NCI-H187 treated with DMSO at 0.1 percent for 48 hours (cell line): ENCODE measurements at places on chromosomes 12 and 14.

- DNase-seq: no peak
Observed at GRCh38 chr12:2551412-2551900, 243.3 kb upstream of the FKBP4 start.

DNA sequence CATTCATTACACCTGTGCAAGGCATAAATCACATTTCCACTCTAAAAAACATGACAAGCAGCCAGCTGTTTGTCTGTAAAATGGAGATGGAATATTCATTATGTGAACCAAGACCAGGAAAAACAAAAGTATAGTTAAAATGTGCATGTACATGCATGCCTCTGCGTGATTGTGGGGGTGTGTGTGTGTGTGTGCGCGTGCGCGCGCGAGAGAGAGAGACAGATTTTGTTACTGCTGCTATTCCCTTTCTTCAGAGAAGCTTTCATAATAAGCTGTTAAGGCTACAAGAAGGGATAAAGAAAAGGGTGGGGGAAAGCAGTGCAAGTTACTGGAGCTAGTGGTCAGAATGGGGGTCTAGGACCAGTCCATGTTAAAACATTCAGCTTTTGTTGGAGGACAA, 430.3 kb downstream of the NAV3 start:
- no peak for DNase-seq

DNA sequence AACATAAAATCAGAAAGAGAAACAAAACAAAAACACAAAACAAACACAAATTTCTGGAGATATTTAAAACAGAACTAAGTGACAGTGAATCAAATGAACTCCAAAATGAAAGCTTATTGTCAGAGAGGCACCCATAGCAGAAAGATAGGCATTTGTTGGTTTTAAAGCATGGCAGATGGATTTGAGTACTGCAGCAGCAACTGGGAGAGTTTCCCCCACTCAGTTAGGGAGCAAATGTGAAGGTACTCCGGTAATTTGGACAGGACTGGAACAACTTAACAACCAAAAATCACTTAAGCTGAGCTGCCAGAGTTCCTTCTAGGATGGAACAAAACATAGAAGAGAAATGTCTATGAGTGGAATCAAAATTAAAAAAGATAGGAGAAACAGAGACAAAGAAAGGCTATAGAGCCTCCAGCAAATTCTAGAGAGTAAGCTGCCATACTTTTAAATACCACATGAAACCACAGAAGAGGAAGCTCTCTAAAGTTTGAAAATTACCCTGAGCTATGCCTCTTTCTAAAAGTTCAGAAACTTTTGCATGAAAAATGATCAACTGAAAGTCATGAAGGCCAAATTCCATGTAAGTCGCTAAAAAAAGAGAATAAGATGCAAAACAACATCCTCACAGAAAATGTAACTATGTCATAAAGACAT, 1248.3 kb upstream of the USP15 start:
- DNase-seq: no peak

DNA sequence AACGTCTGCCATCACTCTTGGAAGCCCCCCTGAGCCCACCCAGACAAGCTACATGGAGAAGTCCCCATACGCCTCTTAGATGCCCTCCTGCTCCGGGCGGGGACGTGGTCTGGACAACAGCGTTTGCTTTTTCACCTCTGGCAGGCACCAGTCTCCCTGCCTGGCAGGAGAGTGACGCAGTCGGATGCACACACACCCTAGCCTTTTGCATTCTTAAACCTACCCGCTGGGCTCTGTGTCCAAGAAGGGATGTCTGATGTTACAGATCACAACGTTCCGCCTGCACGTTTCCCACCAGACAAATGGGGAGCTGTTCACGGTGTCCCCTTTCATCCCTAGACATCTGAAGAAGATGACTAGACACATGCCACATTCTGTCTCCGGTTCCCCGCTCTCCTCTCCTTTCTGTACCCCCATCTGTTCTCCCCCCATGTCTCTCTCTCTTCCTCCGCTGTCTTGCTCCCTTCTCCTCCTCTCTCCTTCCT, 100.2 kb downstream of the RIMBP2 start:
- no peak for DNase-seq

DNA sequence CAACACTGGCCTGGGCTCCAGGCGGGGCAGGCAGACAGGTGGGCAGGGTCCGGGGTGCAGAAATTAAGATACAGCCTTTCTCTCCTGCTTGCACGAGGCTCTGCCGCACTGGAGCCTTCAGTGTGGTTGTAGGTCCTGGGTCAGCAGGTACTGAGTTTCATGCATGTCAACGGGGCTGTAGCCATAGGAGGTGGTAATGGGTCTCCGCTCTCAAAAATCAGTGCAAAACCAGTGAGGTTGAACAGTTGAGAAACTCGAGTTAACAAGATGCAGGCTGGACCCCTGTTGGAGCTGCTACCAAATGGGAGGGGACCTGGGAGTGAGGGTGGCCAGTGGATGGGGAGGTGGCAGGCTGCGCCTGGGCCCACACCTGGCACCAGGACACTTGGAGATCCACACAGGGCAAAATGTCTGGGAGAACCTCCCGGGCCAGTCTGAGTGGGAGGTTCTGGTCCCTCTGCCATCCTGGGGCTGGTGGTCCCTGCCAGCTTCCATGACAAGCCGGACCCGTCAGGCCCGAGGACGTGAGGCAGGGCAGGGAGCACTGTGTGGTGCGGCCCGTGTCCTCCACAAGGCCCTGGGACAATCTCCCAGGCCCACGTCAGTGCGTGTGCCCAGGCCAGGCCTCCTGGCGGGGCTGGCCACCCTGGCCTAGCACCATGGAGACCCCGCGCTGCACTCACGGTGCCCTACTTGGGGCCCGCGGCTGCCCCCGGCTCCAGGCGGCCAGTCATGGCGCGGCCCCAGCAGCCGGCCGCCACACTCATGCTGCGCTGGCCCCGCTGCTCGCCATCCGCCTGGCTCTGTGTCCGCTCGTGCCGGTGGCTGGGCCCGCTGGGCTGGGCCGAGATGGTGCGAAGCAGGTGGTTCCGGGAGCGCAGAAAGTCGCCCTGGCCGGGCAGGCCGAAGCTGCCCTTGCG, 5.1 kb downstream of the ARL6IP4 start:
- no peak for DNase-seq

- no peak for DNase-seq
Observed at GRCh38 chr14:37901978-37902377, 305.7 kb upstream of the SSTR1 start.

DNA sequence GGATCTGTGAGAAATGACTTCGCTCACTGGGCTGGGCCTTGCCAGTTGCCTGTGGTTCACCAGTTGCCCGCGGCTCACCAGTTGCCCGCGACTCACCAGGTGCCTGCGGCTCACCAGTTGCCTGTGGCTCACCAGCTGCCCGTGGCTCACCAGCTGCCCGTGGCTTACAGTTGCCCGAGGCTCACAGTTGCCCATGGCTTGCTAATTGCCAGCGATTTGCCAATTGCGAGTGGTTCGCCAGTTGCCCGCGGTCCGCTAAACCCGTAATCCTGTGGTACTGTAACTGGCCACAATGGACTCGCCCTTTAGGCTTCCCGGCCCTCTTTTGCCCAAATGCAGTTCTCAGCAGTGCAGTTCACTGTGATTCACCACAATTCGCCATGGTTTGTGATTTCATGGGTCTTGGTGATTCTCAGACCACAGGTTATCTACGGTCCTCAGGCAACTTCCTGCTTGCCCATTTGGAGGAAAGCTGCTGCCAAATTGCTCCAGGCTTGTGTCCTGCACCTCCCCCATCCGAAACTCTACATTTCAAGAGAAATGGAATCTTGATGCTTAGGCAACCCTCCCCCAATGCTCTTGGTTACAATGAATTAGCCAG, 15.0 kb upstream of the MEG3 start:
- no peak for DNase-seq

DNA sequence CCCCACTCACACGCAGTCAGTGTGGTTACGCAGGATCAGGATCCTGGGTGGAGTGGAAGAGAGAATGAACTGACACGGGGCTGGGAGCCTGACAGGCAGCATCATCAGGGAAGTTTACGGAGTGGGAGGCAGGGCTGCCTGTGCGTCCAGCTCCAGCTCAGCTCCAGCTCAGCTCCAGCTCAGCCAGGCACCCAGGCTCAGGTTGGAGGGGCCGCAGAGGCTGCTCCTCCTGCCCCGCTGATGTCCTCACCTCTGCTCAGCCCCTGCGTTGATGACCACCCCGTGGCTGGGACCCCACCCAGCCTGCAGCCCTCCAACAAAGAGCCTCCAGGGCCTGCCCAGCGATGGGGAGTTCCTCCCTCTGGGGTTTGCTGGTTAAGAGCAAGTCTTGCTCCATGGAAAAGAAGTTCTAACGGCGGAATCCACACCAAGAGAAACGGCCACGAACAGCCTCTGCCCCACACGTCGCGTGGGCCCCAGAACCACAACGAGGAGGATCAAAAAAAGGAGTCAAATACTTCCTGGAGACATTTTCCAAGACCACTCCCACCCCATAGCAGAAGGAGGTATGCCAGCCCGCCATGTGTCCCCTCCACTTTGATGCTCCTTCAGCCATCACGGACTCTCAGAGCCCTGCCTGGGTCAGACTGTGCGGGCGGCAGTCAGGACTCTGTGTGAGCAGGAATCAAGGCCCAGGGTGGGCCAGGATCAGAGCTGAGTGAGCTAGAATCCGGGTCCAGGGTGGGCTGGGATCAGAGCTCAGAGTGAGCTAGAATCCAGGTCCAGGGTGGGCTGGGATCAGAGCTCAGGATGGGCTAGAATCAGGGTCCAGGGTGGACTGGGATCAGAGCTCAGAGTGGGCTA, 17.7 kb upstream of the C14orf180 start:
- no peak for DNase-seq

DNA sequence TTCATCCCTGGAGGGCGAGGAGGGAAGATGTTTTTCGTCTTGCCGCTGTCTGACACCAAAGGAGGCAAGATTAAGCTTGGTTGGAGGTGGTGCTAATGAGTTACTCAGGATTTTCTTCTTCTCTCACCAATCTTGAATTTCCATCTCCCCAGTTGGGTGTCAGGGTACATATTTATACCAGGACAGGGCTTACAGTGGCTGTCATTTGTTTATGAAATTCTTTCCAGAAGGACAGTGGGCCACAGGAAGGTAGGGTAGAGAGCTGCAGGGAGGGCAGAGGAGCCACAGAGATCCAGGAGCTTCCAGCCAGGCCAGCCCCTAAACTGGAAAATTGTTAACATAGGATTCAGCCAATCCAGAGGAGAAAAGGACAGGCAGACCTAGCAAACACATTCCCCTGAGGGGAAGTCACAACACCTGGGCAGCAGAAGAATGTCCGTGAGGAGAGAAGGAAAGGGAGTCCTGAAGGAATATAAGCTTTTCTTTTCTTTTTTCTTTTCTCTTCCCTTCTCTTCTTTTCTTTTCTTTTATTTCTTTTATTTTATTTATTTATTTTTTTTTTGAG, 40.5 kb downstream of the IRF2BPL start:
- DNase-seq: no peak

- DNase-seq: no peak
Observed at GRCh38 chr14:105197211-105197641, 16.1 kb upstream of the NUDT14 start.

- no peak for DNase-seq
Observed at GRCh38 chr12:4943067-4943937, 33.6 kb downstream of the KCNA1 start.

GRCh38 chr14:55973911-55974630, 144.1 kb upstream of the PELI2 start:
- no peak for DNase-seq

DNA sequence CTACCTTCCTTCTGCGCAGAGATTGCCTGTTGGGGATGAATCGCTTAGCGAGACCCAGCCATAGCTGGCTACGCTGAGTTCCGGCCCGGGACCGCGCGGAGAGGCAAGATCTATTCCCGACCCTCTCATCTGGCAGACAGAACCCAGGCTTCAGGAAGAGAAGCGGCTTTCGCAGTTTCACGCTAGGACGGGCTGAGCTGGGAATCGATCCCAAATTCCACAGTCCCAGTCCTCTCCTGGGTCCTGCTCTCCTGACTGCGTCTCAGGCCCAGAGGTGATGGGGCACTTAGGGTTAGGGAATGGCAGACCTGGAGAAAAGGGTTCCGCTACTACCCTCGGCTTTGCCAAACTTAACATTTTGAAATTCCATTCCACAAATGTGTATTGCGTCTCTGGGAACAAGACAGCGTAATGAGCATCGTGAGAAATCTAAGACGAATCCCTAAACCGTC, 2.8 kb downstream of the PTPN21 start:
- no peak for DNase-seq

GRCh38 chr12:67147447-67147846, 121.7 kb upstream of the CAND1 start:
- DNase-seq: no peak

DNA sequence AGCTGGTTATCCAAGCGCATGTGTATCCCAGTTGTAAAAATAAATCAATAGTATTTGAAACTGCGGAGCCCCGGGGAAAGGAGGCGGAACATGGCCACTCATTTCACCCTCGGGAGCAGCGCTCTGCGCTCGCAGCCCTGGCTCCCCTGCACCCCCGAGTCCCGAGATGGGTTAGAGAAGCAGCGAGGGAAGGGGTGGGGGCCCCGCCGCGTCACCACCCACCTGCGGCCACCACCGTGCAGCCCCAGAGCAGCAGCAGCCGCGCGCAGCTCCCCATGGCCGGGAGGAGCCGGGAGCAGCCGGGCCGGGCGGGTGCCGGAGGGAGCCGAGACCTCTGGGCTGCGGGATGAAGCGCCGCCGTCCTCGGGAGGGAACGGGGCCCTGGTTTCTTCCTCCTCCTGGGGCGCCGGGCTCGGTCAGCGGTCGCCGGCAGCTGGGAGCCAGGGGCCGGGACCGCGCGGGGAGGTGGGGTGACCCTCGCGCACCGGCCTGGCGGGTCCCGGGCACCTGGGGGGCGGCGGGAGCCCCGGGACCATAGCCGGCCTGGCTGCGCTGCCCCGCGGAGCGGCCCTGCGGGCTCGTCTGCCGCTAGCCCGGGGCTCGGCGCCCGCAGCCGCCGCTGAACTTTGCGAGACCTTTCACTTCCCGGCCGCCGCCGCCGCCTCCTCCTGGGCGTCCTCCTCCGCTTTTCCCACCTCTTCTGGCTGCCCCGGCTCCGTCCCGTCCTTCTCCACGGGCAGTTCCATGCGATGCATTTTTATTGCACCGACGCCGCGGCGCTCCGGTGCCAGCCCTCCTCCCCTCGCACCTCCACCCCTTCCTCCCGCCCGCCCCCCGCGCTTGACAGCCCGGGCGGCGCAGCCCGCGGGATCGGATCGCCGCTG, at the start of gene NTN4:
Gene NTN4, minus strand, starts transcription at position 732 of the 884 bp plus-strand sequence. Its CDS starts 455 bp downstream, at position 277.
- no peak for DNase-seq

- no peak for DNase-seq
Observed at GRCh38 chr12:70052931-70053497, 190.2 kb upstream of the CNOT2 start.

- no peak for DNase-seq
Observed at GRCh38 chr14:50318031-50318626, 6.0 kb downstream of the DMAC2L start.

DNA sequence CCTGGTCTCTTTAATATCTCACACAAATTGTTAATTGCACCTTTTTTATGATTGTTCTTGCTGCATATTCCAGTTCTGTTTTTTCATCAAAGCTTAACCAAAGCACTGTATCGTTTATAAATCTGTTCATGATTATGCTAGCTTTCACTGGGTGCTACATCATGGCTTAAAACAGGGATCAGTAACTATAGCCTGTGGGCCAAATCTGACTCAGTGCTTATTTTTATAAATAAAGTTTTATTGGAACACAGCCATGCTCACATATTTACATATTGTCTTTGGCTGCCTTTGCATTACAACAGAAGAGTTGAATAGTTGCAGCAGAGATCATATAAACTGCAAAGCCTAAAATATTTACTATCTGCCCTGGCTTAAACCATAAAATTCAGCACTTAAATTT, 183.4 kb upstream of the NRXN3 start:
- DNase-seq: no peak

GRCh38 chr12:92085040-92085735, 60.5 kb downstream of the BTG1 start:
- DNase-seq: no peak

- no peak for DNase-seq
Observed at GRCh38 chr12:56267443-56268071, 815 bp downstream of the COQ10A start.
